ENCODE measurements at places on chromosomes 4 and X. TPM values are rescaled to one million over a fixed set of nuclear protein-coding genes. Genes with fewer than 3 reads are reported as not detected.

DDIT4L gene
- 2.7 TPM for total RNA-seq

EDA2R gene
- total RNA-seq = 9.5 TPM

PDK3 gene
- total RNA-seq = 12.8 TPM

GAB3 gene
- total RNA-seq = 3.5 TPM

CFAP47 gene
- total RNA-seq = not detected

PRKX gene
- 10.1 TPM for total RNA-seq

IRAK1 gene
- total RNA-seq = 109 TPM

GPC3 gene
- 19.3 TPM for total RNA-seq

MAGEA2 gene
- not detected for total RNA-seq

GYPB gene
- total RNA-seq = not detected

OTUD6A gene
- not detected for total RNA-seq

BCORL1 gene
- 1.5 TPM for total RNA-seq

UNC5C gene
- total RNA-seq = not detected

MAGEC2 gene
- not detected for total RNA-seq

EPHA5 gene
- total RNA-seq = under 0.01 TPM

NAP1L5 gene
- 11.0 TPM for total RNA-seq

CLNK gene
- total RNA-seq = not detected

RIPPLY1 gene
- not detected for total RNA-seq

MSX1 gene
- total RNA-seq = 5.3 TPM

MAGEA1 gene
- total RNA-seq = not detected

SLC4A4 gene
- total RNA-seq = 22.0 TPM

TXK gene
- total RNA-seq = 0.59 TPM

FAM156B gene
- 21.1 TPM for total RNA-seq

GLRA3 gene
- total RNA-seq = not detected

SSX4B gene
- total RNA-seq = not detected
